SK-N-SH (cell line): ENCODE measurements at places on chromosomes 2 and 18.
A peak's percentile ranks its signal among the peaks of the same experiment; 100 is the strongest.

DNA sequence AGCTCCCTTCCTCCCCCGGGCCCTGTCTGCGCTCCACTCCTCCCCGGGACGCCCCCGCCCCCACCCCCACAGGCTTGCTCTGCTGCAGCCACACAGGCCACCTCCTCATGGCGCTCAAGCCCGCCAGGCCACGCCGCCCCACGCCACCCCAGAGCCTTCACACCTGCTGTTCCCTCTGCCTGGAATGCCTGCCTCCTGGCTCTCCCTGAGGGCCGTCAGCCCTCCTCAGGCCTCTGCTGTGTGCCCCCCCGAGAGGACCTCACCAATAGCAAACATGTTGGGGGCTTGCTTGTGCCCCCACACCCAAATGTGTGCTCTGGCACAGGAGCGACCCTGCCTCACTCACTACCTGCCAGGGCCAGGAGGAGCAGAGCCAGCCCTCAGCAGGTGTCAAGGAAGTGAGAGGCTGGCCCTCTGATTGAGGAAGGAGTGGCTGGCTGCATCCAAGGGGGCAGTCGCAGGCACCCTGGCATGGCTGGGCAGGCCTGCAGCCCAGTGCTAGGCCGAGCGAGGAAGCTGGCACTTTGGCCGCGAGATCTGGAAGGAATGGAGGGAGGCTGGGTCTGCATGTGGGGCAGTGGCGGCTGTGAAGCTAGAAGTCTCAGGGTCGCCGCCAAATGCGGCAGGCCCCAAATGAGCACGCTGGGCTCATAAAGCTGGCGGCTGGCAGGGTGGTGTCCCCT lies 86.5 kb downstream of the INHBB start:
- no peak for DNase-seq

GRCh38 chr2:20604951-20605381 lies 45.9 kb downstream of the HS1BP3 start:
- DNase-seq: no peak

DNA sequence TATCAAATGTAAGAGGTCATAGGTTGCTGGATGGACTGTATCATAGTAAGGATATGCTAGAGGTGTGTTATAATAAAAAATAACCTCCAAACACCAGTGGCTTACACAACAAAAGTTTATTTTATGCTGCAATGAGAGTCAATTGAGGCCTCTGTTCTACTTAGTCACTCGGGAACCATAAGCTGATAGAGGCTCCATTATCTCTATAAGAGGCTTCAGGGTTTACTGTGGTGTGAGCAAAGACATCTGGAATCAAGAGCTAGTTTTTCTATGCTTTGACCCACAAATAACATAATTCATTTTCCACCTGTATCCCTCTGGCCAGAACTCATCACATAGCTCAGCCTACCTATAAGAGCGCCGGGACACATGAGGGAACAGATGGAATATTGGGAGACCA lies 47.5 kb upstream of the NEMP2 start:
- DNase-seq: no peak

GRCh38 chr2:46131-46470 lies 204 bp downstream of the FAM110C start:
- peak; percentile 65 for DNase-seq

GRCh38 chr2:239858179-239858578 lies 167.0 kb downstream of the NDUFA10 start:
- DNase-seq: no peak

- no peak for DNase-seq
Observed at GRCh38 chr2:21358976-21359375, 235.2 kb downstream of the TDRD15 start.

DNA sequence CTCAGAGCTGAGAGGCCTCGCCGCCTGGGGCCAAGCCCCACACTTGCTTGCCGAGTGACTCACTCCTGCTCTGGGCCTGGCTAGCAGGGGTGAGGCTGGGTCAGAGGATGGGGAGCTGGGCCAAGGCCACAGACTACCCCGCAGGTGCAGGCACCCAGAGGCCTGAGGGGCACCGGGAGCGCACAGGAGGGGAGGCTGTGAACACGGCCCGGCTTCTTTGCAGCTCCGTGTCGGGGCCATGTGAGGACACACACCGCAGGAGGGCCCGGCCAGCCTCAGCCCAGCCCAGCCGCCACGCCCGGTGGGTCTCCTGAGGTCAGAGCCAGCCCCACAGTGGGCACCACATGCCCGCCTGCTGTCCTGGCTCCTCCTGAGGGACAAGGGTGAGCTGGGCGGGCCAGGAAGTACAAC lies 8.4 kb downstream of the GPC1 start:
- no peak for DNase-seq

DNA sequence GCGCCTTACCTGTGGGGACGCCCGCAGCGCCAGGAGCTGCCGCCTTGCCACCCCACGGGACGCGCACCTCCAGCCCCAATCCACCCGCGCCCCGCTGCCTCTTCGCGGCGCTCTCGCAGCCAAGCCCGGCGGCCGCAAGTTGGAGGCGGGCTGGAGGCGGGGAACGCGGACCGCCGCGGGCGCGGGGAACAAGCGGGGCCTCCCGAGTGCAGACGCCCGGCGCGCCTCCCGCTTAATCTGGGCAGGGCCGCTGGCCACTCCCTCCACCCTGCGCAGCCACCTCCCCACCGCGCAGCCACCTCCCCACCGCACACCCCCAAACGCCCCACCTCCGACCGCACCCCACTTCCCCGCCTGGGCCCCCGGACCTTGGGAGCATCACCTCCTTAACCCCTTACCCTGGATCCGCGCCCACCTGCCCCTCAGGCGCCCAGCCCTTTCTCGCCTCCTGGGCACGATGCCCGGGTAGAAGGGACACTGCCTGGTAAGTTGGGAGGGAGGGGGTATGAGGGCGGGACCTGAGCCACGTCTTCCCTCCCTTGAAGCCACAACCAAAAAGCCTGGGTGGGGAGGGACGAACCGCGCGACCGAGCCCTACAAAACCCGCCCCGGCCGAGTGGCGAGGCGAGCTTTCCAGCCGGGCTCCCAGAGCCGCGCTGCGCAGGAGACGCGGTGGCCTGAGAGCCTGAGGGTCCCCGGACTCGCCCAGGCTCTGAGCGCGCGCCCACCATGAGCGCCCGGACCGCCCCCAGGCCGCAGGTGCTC lies at the start of the genes COL4A3 and COL4A4:
Gene COL4A3, plus strand, starts transcription at position 627 of the 765 bp plus-strand sequence. Its CDS starts 103 bp downstream, at position 730.
Gene COL4A4, minus strand, starts transcription at position 208 of the 765 bp plus-strand sequence. CDS start 16,722 bp downstream, outside the sequence.
- peak; percentile 55 for DNase-seq

GRCh38 chr2:62304429-62305417 lies 108.8 kb downstream of the B3GNT2 start:
- DNase-seq: peak; percentile 25

DNA sequence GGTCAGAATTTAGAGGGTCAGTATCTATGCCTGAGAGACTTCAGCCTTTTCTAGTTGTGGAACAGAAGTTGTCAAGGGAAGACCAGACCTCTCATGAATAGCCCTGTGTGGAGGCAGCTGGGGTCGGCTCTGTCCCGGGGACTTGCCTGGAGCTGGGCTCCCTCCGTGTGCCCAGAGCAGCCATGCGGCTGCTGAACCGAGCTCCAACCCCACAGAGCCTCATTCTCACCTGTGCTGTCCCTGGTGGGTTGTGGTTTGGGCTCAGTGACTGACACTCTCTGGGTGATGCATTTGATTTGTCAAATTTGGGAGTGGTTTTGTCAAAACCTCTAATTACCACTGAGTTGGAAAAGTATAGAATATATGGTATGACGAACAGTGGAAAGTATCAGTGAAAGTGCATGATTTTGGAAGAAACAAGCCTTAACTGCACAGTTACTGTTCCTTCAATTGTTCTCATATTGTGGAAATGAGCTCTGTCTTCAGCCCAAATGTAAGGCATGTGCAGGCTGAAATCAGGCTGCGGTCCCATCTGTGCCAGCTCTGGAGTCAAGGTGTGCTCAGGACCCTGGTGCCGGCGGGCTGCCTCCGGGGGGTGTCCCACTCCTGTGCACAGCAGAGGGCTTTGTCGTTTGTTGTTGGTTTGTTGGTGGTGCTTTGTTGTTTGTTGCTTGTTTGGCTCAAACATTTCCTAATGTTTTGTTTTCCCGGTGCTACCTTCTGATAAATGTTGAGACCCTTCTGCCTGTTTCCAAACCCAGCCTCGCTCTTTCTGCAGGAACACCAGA lies 200.3 kb downstream of the SNTG2 start:
- no peak for DNase-seq

DNA sequence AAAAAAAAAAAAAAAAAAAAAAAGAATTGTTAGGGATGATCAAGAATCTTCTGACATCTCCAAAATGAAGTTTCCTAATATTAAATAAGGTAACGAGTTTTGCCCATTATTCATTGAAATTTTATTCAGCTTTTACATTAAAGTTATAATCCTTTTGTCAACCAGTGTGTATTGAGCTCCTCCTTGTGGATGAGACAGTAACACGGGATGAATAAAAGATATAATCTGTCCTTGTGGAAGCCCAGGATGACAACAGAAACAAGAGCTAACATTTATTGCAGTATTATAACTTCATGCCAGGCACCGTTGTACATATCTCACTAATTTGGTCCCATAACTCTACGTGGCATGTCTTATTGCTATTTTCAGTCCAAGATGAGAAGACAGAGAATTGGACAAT lies 33.4 kb upstream of the SERPINB7 start:
- no peak for DNase-seq

DNA sequence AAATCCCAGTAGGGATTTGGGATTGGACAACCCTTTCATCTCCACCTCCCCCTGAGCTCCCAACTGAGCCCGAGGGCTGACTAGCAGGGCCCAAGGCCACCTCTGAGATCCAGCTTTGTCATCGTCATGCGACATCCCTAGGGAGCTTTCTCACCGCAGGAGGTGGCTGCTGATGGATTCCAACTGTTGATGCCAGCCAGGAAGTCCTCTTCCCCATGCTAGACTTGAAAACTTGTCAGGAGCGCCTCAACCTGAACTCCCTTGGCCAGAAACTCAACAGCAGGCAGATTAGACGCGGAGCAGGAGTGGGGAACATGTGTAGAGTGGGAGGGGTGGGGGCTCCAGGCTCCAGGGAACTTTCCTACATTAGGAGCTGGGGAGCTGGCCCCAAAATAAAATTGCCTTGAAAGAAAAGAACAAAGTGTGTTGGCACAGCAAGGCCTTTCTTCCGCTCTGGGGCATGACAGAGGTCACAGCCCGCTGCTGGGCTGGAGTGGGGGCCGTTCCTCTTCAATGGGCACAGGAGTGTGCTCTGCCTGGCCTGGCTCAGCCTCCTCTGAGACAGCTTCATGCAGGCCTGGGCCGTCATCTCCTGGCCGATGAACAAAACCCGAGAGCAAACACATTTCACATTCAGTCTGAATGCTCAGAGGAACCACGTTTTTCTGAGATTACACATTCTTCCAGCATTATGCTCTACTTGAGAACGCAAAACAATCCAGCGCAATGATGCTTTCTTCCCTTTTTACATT lies 34.5 kb downstream of the EMILIN2 start:
- DNase-seq: no peak

- DNase-seq: peak; percentile 89
Observed at GRCh38 chr18:50559752-50560680, at the start of gene MAPK4. MAPK4 (plus strand) TSS chr18:50560087; CDS start chr18:50663959, 103,872 bp downstream.

DNA sequence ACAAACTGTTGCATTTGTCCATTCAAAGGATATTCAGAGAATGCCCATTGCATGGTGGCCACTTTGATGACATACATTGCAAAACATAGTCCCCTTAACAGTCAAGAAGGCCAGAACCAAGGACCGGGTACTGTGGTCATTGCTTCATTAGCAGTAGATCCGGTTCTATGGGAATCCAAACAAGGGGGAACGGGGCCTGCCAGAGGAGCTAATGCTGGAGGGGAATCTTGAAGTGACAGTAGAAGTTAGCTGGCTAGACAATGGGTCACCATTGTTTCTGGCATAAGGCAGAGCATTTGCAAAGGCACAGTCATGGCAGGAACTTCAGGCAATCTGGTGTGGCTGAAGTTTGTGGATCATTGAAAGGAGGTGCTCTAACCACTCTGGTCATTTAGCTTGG lies 279.7 kb downstream of the SS18 start:
- DNase-seq: no peak

- DNase-seq: no peak
Observed at GRCh38 chr2:53535234-53535840, 232.3 kb upstream of the CHAC2 start.

GRCh38 chr2:236177967-236178889 lies 10.0 kb upstream of the GBX2 start:
- peak; percentile 93 for DNase-seq

DNA sequence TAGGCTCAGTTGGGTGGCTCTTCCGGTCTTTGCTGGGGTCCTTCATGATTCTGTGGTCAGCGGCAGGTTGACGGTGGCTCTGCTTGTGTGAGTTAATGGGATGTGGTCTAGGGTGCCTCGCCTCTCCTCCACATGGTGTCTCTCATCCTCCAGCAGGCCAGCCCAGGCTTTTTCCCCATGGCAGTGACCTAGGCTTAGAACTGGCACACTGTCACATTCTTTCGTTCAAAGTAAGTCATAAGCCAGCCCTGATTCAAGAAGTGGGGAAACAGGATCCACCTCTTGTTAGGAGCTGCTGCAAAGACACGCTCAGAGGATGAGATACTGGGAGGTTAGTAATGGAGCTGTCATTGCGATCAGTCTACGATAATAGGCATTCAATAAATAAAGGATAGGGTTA lies 46.0 kb upstream of the CTIF start:
- DNase-seq: no peak

- no peak for DNase-seq
Observed at GRCh38 chr2:180761224-180761623, 219.2 kb upstream of the UBE2E3 start.

- DNase-seq: no peak
Observed at GRCh38 chr2:152183401-152184073, 8.0 kb upstream of the STAM2 start.

- no peak for DNase-seq
Observed at GRCh38 chr2:141041281-141041680, 1089.5 kb downstream of the LRP1B start.

DNA sequence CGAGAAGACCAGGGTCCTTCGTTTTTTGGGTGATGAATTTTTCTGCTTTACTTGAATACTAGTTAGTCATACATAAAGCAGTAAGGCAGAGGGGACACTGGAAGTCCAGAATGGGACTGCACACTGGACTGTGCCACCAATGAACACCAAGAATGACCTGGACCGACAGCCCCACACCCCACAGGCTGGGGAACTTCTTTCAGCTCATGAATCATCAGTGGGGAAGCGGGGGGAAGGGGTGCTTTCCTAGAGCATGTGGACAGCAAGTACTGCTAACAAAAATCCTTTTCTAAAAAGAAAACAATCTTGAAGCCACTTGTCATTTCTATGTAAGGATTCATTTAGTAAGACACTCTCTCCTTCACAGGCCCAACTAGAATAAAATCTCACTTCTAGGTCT lies 86.0 kb downstream of the DTNB start:
- peak; percentile 28 for DNase-seq

GRCh38 chr2:96655526-96655925 lies 13.0 kb downstream of the FER1L5 start:
- no peak for DNase-seq

- DNase-seq: no peak
Observed at GRCh38 chr2:206480161-206480560, 36.8 kb downstream of the ADAM23 start.

DNA sequence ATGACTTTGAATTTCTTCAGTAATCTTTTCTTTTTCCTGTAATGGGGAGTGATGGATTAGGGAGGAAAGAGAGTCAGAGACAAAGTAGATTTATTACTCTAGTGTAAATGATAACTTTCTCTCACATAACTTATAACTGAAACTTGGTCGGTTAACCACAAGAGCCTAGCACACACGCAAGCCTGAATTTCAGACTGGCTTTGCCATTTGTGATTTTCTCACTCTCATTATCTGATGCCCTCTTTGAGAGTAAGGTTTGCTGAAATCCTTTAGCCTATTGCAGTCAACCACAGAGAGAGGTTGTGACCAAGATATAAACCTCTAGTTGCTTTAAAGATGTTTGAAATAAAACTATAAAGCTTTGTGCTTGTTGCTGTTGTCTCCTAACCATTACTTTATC lies 117.9 kb upstream of the NETO1 start:
- no peak for DNase-seq

- peak; percentile 30 for DNase-seq
Observed at GRCh38 chr18:62183578-62184195, 3.2 kb downstream of the PIGN start.

- no peak for DNase-seq
Observed at GRCh38 chr2:196660244-196660643, 20.7 kb downstream of the CCDC150 start.
